ENCODE measurements at places on chromosomes 11 and 22.

GRCh38 chr11:70456921-70457532 is 58.7 kb downstream of the CTTN start:
- DNase-seq: no peak

GRCh38 chr22:38335077-38335476 is 17.8 kb upstream of the CSNK1E start:
- DNase-seq: no peak

DNA sequence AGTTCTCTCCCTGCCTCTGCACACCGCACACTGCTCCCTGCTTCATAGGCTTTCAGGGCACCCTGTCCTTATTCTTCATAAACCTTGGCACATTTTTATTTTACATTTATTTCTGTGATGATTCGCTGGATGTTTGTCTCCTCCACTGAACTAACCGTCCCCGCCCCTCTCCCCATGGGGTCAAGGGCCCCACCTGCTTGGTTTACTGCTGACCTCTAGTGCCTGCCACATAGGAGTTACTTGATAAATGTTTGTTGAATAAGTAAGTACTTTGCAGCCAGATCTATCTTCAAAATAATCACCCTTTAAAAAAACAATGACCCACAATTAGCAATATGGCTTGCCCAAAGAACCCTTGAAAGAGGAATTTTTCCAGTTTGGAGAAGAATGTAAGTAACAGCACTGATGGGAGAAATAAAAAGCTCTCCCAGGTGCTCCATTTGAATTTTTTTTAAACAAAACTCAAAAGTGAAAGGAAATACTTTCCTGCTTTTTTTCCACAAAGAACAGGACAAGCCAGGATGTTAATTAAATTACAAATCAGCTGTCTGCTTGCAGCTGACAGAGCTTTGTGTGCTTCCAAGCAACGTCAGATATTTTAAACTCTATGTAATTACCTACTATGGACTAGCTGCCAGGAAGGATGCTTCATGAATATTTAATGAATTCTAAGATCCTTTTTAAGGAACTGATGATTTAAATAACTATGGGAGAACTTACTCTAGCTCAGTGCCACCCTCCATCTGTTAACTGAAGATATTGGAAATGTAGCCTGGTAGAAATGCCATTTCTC is 1083.6 kb downstream of the DLG2 start:
- DNase-seq: no peak

DNA sequence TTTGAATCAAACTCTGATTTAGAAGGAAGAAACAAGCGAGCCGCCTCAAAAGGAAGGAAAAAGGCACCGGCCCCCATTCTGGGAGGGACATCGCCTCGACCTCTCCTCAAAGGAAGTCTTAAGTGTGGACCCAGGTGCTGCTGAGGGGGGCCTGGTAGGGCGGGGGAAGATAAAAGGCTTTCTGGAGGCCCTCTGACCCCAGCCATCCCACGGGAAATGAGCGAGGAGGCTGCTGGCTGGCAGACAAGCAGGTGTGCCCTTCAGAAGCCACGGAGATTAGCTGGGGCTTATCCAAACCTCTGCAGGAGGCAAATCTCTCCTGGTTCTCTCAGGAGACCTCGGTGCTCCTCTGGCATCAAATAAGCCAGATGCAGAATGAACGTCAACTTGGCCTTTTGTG is 171.4 kb upstream of the BLID start:
- DNase-seq: no peak

DNA sequence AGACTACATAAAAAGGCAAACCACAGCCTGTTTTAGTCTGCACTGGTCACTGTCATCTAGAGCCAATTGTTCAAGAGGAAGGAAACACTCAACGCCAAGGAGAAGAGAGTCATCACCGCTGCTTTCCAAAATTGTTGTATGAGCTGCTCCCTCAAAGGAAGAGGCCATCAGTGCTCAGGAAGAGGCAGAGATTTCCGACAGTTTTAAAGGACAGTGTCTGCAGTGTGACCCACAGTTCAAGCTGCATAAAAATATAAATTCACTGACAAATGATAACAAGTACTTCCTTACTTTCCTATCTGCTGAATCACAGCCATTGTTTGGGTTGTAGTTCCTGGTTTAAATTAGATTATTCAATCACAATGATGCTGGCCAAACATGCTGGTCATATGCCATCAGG is 16.4 kb downstream of the PRCP start:
- DNase-seq: no peak

DNA sequence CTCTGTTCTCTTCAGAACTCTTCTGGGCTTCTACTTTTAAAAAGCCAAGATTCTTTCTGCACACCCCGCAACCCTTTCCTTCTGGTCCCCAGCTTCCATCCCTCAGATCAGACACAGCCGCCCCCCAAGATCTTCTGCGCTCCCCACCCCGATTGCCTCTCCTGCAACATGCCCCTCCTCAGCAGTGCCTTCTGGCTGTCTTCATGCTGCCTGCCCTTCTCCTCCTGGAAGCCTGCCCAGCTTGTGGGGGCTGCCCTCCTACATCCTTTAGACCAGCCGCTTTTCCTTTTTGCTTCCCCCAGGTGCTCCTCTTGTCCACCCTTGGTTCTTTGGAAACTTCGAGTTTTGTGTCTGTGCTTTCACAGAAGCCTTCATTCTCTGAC is 144.2 kb downstream of the FEZ1 start:
- no peak for DNase-seq

GRCh38 chr22:28139961-28140360 is 220.9 kb upstream of the PITPNB start:
- DNase-seq: no peak

GRCh38 chr11:112279901-112280267 is 19.2 kb upstream of the PLET1 start:
- peak; percentile 75 for DNase-seq

DNA sequence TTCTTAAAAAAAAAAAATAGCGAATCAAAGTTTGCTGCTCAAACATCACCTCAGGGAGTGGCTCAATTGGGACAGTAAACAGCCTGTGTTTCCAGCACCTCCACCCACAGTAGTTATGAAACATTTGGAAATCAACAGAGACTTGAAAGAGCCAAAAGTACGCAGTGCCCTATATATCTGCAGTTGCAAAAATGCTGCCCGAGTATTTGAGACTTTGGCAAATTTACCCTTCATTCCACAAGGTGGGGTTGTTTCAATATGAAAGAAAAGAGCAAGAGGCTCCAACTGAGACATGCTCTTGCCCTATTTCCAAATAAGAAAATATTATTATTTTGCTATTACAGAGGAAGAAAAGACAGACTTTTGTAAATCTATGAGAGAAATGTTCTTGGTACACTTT is 851.1 kb upstream of the RAG2 start:
- no peak for DNase-seq

- no peak for DNase-seq
Measured at GRCh38 chr11:82043316-82043715, 690.3 kb downstream of the FAM181B start.

DNA sequence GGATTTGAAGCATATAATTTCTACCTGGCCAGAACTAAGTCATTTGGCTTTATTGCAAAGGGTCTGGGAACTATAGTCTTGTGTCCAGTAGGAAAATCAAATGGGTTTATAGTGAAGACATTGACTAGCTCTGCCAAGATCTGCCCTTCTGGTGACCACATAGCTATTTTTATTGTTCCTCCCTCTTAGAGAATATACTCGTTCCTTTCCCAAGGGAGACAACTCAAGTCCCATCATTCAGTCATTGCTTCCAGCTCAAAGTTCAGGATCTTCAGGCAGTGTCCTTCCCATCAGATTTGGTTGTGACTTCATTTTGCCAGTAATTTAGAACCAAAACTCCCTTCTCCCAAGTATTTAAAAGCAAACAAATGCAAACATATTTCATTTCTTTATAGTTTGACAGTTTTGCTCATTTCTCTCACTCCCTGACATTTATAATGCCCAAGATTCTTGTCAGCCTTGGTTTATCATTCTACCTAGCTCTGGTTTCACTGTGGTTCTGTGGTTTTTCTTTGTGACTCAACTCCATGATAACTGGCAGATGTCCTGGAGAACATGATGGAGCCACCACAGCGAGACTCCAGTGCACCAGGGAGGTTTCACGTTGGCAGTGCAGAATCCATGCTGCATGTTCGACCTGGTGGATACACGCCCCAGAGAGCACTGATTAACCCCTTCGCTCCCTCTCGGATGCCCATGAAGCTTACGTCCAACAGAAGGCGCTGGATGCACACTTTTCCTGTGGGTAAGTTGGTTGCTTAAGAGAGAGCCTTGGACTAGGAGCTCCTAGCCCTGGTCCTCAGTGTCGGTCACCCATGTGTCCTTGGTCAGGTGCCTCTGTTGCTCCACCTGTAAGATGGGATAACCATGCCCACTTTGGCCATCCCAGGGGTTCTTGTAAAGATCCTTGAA is 64.9 kb downstream of the DEPDC5 start:
- no peak for DNase-seq

DNA sequence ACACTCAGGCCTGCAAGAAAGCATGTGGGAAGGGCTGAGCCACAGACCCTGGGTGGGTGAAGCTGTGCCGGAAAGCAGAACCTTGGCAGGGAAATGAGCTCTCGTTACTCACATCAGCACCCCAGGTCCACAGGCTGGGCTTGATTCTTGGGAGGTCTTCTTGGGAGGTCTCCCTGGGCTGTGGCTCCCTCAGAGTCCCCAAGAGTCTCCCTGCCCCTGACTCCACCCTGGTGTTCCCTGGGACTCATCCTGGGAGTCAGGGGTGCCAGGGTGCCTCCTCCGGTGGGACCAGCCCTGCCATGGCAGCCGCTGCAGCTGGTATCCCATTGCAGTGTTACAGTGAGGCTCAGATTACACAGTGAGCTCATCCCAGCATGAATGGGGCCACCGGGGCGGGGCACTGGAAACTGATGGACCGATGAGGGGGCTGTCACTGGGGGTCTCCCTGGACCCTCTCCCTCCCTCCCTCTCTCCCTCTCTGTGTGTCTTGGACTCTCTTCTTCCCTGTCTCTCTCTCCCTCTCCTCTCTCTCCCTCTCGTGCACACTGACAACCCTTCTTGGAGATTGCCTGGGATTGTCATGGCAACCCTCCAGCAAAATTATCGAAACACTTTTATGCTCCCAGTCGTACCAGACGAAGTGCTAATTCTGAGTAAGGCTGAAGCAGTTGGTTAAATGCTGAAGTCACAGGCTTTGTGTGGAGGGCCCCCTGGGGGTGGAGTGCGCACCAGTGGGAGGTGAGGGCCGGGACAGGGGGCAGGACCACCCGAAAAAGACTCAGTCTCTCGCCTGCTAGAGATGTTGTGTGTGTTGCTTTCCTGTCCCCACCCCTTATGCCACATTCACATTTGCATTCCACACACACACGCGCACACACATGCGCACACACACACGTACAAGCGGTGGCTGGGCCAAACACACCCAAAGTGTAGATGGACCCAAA is 8.6 kb upstream of the C11orf96 start:
- no peak for DNase-seq

- DNase-seq: no peak
Measured at GRCh38 chr11:86063536-86063935, 5.3 kb downstream of the PICALM start.

- no peak for DNase-seq
Measured at GRCh38 chr11:75781296-75781695, 12.7 kb downstream of the DGAT2 start.

- DNase-seq: no peak
Measured at GRCh38 chr11:117186431-117186761, 7.9 kb downstream of the SIDT2 start.

DNA sequence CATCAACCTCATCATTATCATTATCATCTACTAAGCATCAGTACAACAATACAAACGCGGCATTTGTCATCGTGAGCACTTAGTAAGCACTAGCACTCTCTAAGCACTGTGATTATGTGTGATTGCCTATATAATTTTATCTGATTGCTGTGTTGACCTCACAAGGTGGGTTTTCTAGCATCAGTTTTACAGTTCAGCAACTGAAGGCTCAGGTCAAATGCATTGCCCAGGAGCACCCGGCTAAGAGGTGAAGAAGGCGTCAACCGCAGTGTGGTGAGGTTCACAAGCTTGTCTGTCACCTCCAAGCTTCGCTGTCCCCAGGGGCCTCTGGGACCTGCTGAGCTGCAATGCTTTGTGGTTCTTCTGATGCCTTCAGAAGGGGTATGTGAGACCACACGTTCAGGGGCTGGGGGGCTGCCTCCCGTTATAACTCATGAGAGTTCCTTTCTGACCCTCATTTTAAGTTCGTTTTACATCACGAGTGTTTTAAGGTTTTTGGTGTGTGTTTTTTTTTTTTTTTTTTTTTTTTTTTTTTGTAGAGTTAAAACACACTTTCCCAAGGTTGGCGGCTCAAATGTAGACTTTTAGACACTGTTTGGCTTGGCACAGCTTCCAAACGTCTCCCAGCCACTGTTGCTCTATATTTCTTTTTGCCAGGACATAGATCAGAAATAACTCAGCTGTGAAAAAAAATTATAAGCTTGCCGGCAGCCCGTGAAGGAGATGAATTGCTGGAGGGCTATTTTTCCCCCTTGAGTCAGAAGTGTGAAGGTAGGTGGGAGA is 33.8 kb upstream of the SCUBE1 start:
- DNase-seq: peak; percentile 46

GRCh38 chr11:70671611-70672010 is 273.3 kb downstream of the CTTN start:
- DNase-seq: no peak

DNA sequence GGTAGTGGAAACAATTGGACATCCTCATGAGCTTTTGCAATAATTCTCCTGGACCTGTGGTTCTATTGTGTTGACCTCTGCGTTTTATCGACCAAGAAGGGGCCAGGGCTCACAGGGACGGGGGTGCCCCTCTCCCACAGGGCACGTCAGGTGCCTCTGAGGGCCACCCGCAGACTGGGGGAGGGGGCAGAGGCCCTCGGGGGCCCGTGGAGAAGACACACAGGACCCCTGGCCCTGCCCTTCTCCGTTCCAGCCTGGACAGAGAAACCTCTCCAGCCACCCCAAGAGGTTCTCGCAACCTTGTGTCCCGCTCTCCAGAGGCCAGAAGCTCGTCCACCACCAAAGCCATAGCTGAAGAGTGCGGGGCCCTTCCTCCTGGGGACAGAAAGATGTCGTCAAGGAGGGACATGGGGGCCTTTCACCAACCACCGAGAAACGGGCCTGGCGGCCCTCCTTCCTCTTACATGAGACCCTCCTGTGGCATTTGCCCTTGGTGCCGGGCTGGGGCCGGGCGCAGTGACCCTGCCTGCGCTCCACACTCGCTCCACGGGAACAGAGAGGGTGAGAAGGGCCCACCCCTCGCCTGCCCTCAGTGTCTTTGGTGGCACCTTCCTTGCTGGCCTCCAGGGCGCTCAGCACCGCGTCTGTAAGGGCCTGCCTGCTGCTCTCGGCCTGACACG is 57.3 kb downstream of the GRAMD4 start:
- no peak for DNase-seq

- no peak for DNase-seq
Measured at GRCh38 chr11:65187146-65187675, 5.5 kb downstream of the CAPN1 start.

GRCh38 chr11:69086152-69087132 is 37.7 kb downstream of the TPCN2 start:
- DNase-seq: no peak

GRCh38 chr11:2453436-2453835 is 8.6 kb downstream of the KCNQ1 start:
- no peak for DNase-seq

All from CD4-positive, alpha-beta T cell treated with Interleukin-4 for 1 hour (primary cell).